Stimulated activated CD4-positive, alpha-beta T cell treated with anti-CD3 and anti-CD28 coated beads, Interleukin-2, amount 100 ng/mL, for 4 hours (primary cell): ENCODE measurements at places on chromosomes 6 and 20.

DNA sequence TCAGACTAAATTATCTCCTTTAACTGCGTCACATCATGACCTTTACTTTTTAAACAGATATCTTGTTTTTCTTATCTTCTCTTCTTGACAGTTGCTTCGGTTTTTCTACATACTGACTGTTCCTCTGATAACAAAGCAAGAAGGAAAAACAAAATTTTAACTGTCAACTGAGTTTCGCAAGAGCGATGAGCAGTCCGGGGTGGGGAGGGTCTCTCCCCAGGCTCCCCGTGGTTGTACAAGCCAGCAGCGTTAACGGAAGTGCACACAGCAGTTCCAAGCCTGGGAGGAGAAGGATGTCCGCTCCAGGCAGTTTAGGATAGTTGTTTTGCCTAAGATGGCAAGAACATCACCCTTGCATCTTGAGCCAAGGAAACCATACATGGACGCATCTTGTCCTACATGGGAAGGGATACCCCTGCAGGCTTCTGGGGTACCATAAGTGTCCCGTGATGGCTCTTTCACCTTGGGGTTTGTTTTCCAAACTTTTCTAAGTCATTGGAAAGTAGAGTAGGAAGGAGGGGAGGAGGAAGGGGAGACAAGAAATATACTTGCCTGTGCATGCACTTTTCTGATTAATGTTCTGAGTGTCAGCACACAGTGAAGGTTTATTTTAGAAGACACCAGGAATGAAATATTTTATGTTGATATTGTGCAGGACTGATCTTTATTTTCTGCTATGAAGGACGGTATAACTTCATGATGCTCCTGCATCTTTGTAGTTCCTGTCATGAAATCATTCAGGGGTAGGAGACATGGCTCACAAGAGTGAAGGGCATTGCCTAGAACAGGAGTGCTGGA is 20.8 kb downstream of the SLC24A3 start:
- no peak for DNase-seq

DNA sequence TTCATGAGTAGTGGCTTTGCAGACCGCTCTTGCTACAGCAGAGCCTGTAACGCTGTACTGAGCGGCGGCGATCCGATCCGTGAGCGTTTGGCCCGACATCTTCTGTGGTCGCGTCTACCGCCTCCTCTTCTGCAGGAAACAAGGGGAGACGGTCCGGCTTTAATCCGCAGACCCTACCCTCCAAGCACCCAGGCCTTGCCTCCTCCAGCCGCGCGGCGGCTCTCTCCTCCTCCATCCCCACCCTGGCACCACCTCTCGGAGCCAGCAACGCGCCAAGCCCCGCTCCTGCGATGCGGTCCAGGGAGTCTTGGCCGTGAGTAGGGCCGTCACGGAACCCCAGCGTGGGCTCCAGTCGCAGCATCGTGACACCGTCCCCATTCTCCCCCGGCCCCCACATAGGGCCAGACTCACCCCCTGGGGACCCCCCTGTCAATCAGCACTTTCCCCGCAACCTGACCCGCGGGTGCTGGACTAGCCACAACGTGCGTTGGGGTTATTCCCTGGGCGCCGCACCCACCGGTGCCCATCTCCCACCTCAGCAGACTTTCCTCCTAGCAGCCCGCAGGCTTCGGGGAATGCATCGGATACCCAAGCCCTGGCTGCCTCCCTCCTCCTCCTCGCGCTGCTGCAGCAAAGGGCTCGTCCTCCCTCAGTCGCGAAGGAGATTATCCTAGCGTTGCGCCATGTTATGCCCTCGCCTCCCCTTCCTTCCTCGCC is 914 bp downstream of the SNAP91 start:
- no peak for DNase-seq

- DNase-seq, result no peak
Observed at GRCh38 chr6:11423072-11423471, 114.5 kb upstream of the TMEM170B start.

- no peak for DNase-seq
Observed at GRCh38 chr6:126107475-126108166, 121.3 kb downstream of the TRMT11 start.

- no peak for DNase-seq
Observed at GRCh38 chr20:39142407-39143096, 180.4 kb downstream of the DHX35 start.

DNA sequence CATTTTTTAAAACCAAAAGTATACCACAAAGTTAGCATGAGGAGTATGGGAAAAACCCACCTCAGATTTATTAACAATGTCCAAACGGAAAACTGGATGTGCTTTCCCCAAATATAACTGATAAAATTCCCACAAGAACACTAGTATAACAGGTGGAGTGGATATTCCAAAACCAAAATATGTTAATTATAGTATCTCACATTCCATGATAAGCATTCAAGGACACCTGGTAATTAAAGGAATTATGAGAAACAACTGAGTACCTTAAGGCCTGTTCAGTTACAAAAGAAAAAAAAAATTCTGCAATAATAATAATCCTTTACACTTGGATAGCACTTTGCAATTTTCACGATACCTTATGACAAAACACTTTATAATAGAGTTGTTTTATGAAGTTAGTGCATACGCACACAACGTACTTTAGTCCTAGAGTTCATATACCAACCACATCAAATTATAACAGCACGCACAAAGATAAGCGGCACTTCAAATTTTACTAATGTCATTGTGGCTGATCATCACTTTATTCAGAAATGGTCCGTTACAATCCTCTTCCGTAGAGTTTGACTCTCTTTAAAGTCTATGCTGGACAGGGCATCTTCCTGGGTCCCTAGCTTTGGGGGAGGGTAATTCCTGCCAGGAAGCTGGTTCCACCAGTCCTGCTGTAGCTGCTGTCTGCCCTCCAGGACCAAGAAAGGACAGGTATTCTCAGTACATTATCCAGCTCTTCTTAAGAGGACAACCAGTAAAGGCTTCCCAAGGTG is 1.7 kb downstream of the CDK19 start:
- DNase-seq, result no peak

DNA sequence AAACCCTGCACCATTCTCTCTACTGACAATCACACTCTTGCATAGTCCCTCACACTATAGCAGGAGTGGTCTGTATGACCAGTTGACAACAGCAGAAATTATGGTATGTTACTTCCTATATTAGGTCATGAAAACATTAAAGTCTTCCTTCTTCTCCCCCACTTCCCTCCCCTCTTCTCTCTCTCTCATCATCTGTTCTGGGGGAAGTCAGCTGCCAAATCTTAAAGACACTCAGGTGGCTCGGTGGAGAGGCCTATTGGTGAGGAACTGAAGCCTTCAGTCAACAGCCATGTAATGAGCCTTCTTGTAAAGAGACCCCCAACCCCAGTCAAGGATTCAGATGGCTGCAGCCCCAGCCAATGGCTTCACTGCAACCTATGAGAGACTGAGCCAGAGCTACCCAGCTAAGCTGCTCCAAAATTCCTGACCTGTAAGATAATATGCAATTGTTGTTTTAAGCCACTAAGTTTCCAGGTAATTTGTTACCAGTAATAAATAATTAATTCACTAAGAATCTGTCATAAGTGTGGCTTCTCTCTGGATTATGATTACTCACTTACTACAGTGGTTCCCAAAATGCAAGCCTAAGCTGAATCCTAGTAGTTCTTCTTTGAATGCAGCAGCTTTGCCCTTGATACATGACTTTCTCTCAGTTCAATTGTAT is 11.2 kb upstream of the TSBP1 start:
- DNase-seq, result no peak

- no peak for DNase-seq
Observed at GRCh38 chr20:45100563-45101245, at the start of gene KCNS1. KCNS1 (minus strand) TSS chr20:45101127; CDS start chr20:45099236, 1,891 bp downstream.

GRCh38 chr6:114339706-114340105 is 3.1 kb downstream of the HS3ST5 start:
- DNase-seq, result no peak

DNA sequence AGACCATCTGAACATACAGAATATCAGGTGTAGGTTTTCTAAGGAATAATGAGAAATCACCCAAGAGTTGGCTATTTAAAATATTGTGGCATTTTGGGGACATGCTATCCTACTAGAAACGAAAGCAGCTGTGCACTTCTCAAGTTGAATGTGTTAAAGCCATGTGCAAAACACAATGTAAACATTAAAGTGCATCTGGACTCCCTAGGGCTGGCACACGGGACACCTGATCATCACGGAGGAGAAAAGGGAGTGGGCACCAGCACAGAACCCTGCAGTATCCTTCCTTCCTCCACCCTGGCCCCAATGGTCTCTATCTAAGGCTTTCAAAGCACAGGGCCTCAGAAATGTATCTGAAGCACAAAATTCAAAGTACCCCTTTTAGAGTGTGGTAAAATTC is 94.3 kb downstream of the INSM1 start:
- no peak for DNase-seq

- DNase-seq, result no peak
Observed at GRCh38 chr6:16108921-16109658, 19.8 kb upstream of the MYLIP start.

DNA sequence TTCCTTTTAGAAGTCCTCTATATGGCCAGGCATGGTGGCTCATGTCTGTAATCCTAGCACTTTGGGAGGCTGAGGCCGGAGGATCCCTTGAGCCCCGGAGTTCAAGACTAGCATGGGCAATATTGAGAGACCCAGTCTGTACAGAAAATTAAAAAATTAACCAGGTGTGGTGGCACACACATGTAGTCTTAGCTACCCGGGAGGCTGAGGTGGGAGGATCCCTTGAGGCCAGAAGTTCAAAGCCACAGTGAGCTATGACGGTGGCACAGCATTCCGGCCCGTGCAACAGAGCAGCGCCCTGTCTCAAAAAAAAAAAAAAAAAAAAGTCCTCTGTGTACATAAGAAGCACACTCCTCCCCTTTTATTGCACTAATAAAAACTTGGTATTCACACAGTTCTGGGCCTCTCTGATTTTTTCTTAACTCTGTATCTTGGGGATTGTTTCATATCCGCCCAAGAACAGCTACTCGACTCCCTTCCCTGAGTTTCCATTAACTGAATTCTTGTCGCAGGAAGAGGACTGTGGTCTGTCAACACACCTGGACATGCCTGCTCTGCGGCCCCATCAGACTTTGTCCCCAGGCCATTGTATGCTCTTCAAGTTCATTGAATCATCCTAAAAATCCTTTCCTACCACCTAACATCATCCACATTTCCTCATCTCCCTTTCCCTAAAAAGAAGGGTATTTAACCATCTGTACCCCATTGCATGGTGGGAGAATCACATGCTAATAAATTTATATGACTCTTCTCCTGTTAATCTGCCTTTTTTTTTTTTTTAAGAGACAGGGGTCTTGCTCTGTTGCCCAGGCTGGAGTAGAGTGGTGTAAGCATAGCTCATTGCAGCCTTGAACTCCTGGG is 25.9 kb upstream of the PPP1R3G start:
- no peak for DNase-seq

DNA sequence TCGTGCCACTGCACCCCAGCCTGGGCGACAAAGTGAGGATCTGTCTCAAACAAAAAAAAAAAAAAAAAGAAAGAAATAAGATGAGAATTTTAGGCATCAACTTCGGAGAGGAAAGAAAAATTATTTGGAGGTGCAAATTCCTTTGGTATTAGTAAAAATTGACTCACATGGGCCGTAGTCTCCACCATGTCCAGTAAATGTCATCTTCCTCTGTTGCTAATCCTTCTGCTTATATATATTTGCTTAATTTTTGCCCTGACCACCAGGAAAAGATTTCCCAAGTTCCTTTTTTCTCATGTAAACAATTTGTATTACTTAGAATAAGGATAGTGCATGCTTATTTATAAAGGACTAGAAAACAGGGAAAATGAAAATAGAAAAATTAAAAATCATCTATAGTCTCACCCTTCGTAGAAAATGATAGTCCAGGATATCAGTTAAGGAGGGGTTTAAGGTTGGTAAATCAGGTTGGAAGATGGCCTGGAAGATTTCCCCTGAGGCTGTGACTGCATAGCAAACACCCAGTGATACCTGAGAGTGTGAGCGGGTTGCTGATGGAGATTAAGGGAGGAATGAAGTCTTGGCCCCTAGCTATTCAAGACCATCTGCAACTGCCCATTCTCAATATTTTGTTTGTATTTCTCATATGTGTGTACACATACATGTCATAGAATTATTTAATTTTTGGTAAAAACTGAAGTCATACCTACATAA is 240.8 kb downstream of the ZNF217 start:
- DNase-seq, result no peak

DNA sequence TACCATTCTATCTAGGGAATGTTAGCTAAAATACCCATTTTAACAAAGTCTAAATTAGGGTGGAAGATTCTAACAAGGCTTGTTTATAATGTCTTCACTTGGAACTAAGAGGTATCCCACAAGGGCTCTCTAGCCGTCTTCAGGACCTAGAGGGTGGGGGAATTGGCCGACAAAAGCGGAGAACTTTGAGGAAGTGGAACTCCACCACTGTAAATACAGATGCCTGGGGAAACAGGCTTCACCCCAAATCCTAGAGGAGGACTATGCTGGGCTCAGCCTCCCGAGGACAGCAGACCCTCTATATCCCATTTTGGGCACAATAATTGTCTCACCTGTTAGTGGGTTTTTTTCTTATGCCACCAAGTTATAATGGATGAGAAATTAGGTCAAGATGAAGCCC is 58.0 kb upstream of the TFB1M start:
- DNase-seq, result no peak

DNA sequence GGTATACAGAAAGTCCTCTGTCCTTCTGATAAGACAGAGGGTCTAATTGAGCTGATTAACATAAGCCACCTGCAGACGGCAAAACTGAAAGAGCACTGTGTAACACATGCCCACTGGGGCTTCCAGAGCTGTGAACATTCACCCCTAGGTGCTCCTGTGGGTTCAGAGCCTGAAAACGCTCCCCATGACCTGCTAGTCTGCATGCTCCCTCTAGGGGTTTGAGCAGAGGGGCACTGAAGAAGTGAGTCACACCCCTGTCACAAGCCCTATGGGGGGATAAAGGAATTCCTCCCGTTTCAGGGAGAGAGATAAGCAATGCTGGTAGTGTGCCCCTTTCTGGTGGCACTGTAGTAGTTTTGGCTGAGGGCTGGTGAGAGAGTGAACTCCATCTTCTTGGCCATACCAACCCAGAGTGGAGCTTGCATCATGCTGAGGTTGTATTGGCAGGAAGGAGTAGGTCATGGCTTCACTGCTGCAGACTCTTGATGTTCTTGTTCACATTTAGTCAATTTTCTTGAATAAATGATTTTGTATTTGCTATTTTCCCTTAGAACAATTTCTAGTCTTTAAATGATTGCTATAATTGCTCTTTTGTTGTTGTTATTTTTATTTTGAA is 637.5 kb upstream of the MAN1A1 start:
- no peak for DNase-seq

DNA sequence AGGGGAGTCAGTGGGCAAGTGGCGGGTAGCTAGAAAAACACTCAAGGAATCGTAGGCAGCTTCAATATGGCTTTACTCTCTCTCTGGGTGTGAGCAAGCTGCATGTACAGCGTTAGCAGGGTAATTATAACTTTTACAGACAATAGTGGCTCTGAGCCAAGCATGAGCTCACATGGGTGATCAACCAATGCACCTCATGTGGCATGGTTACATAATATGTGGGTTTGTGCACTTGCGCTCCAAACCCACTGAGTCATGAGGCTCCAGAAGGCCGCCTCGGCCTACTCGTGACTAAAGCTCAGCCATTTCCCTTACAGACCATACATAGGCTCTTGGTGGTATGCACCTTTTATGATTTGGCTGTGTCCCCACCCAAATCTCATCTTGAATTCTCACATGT is 78.4 kb upstream of the FBXL4 start:
- no peak for DNase-seq
